ENCODE measurements at places on chromosomes 4 and X.

DNA sequence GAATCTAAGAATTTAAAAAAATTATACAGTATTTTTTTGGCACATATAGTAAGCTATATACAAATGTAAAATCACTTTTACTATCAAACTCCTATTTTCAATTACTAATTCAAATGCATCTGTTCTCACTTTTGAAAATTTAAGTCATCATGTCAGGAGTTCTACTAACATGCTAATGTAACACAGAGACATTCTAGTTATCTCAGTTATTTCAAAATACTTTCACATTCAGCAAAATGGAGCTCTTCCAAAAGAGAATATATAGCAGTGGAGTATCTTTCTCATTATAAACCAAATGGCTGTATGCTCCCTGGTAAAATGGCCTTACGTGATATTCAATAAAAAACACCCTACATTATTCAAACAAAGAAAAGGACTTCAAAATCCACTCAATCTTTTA, 42.3 kb downstream of the RFC1 start:
- DNase-seq: no peak

- no peak for DNase-seq
Measured at GRCh38 chr4:80033581-80033980, 39.4 kb downstream of the ANTXR2 start.

DNA sequence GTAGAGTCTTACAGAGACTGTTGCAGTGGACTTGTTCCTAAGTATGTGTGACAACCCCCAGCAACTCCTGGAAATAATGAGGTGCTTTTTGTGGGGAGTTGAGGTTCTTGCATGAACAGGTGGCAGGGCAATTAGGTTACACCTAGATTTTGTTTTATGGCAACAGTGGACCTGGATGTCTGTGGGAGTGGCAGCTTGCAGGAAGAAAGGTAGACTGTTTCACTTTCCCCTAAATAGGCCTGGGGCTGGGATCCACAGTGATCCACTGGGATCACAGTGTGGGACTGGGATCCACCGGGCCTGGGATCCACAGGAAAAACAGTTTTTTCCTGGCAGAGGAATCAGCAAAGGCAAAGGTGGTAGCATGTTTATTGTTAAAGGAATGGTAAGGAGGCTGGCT, 18.3 kb upstream of the USP9X start:
- no peak for DNase-seq

- no peak for DNase-seq
Measured at GRCh38 chrX:23732704-23733103, 10.4 kb downstream of the ACOT9 start.

DNA sequence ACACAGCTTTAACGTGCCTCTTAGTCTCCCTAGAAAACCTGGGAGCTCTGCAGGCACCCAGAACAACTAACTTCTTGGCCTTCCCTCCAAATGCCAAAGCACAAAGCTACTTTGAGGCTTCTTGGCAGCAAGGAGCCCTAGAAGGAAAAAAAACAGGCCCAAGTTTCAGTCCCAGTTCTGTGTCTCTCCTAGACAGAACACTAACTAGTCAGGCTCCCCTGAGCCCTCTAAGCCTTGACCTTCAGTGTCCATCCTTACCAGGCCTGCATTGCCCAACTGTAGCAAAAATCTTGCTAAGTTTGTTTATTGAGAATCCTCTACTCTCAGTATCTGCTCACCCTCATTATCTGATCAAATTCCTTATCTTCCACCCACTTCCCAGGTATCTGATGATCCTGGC, 79.2 kb downstream of the PAPSS1 start:
- no peak for DNase-seq

GRCh38 chrX:16603822-16604221, 46.1 kb upstream of the S100G start:
- no peak for DNase-seq

- DNase-seq: no peak
Measured at GRCh38 chrX:142089193-142089592, 115.9 kb downstream of the MAGEC2 start.

DNA sequence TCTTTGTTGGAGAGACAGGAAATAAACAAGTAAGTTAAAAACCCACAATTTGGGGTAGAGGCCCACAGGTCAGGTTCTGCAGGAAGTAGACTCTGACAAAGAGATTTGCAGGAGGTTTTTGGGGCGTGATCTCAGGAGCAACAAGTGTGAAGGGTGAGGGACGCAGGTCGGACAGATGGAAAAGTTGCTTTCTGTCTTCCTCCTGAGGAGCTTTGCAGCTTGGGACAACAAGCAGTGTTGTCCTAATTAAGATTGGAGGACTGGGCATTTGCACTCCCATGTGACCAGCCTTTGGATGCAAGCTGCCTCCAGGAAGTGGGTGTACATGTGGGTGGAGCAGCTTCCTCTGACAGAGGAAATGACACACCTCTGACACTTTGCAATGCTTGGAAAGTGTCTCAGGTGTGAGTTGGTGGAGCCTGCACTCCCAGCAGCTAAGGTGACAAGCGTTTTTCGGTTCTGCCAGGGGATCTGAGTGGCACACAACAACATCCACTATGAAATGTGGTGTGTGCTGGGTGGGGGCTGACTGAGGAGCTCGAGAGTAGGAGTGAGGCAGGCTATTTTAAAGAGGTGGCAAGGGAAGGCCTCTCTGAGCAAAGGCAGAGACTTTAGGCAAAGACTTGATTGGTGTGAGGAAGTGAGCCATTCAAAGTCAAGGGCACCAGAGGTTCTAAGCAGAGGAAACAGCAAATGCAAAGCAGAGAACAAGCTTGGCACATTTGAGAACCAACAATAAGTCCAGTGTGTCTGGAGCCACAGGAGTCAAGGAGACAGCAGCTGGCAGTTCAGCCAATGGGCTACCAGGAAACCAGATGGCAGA, 339.8 kb upstream of the GATB start:
- DNase-seq: no peak

GRCh38 chrX:2654436-2655340, 36.4 kb upstream of the CD99 start:
- no peak for DNase-seq

GRCh38 chrX:148416931-148417330, 83.5 kb upstream of the AFF2 start:
- no peak for DNase-seq

GRCh38 chrX:37846558-37846933, 825 bp downstream of the DYNLT3 start:
- DNase-seq: no peak

DNA sequence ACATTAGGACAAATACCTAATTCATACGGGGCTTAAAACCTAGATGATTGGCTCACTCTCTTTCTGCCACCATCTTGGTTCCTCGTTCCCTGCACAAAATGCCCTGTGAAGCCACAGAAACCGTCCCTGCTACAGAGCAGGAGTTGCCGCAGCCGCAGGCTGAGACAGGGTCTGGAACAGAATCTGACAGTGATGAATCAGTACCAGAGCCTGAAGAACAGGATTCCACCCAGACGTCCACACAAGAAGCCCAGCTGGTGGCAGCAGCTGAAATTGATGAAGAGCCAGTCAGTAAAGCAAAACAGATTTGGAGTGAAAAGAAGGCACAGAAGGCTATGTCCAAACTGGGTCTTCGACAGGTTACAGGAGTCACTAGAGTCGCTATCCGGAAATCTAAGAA, 34.3 kb downstream of the TRIM61 start:
- no peak for DNase-seq

GRCh38 chr4:106602711-106603110, 234.1 kb upstream of the GIMD1 start:
- no peak for DNase-seq

DNA sequence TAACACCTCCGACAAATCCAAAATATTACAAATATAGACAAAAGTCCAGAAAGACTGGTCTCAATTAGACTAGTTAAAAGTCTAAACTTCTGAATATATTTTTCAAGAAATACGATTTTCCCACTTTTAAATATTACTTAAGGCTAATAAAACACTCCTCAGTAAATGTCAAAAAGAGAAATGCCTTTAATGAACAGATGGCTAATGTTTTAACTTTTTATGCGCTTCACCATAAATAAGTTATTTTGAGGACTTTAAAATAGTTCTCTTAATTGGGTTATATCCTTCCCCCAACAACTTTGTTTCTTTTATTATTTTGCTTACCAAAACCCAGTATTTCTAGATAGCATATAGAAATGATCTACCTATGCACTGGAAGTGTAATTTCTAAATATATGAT, 201.4 kb downstream of the APBB2 start:
- no peak for DNase-seq

- no peak for DNase-seq
Measured at GRCh38 chr4:158159718-158160094, 13.1 kb downstream of the GASK1B start.

GRCh38 chr4:1500966-1501753, 94.9 kb upstream of the NKX1-1 start:
- DNase-seq: no peak

- no peak for DNase-seq
Measured at GRCh38 chr4:36502350-36502749, 220.9 kb downstream of the DTHD1 start.

- DNase-seq: no peak
Measured at GRCh38 chr4:4574052-4574451, 32.2 kb upstream of the STX18 start.

DNA sequence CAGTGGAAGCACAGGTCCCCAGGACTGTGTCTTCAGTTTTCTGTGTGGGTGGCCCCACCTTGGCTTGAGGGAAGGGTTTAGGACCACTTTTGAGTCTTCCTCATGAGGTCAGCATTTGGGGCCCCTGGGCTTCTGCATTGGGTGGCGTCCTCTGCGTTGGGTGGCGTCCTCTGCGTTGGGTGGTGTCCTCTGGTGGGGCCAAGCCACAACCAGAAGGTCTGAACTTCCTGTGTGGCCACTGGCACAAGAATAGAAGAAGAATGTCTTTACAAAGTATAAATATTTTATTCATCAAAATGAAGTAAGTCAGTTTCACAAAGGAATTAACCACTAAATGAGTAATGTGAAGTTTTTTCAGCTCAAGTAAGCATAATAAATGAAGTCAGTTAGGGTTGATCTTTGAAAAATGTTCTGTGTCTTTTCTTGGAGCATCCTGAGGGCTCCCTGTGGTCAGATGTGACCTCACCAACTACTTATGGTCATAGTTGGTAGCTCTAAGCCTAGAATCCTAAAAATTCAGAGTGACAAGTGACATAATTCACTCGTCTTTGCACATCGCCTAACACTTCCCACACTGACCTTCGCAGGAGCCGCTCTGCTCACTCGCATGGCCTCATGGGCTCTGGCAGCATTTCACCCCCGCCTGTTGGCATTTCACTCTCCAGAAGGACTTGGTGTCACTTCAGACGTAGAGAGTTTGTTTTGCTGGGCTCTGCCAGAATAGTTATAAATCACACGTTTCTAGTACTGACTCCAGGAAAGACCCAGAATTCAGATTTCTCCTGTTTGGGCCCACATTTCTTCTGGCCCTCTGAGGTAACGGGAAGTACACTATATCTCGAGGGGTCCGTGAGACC, 39.0 kb upstream of the HGFAC start:
- no peak for DNase-seq

GRCh38 chrX:45771560-45772340, 571.1 kb upstream of the DIPK2B start:
- DNase-seq: no peak

DNA sequence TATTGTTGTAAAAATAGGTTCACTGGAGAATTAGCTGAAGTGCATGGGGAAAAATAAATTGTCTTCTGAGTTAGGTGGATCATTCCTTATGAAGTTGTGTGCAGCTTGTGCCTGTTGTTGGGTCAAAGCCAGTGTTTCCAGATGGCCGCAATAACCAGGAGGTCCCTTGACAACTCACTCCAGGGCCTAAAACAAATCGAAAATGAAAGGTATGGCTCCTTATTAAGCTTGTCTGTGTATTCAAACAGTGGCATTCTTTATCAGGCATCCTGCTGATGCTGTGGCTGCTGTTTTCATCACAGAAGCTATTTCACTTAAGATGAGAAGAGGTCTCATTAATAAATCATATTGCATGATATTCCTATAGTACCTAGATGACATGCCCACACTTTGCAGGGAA, 80.2 kb downstream of the GRIA2 start:
- no peak for DNase-seq

- DNase-seq: no peak
Measured at GRCh38 chr4:113996599-113997177, 17.2 kb upstream of the ARSJ start.

- DNase-seq: no peak
Measured at GRCh38 chr4:114361249-114361648, 237.4 kb upstream of the UGT8 start.

DNA sequence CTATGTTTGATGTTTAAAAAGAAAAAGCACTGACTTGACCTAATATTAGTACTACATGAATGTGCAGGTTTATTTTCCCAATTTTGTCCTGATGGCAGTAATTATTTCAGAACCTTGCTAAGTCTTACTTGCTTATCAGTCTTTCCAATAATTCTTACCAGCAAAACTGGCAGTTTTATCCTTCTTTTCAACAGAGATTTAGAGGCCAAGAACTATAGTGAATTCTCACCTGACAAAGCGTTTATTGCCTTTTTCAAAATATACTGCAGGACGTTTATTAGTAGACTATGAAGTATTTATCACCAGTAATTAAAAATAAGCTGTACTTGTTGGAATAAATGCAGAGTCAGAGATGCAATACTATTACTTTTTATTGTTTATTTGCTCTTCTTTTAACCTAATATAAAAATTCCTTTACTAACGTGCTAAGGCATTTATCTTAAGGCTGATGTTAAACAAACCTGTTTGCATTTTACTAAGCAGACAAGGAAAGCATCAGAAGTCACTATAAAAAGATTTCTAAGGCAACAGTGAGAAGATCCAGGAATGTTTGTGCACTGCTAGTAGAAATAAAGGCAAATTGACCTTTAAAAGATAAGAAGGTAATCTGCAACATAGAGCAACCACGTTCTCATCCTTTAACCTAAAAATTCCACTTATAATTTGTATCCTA, 80.3 kb upstream of the NOCT start:
- DNase-seq: no peak

DNA sequence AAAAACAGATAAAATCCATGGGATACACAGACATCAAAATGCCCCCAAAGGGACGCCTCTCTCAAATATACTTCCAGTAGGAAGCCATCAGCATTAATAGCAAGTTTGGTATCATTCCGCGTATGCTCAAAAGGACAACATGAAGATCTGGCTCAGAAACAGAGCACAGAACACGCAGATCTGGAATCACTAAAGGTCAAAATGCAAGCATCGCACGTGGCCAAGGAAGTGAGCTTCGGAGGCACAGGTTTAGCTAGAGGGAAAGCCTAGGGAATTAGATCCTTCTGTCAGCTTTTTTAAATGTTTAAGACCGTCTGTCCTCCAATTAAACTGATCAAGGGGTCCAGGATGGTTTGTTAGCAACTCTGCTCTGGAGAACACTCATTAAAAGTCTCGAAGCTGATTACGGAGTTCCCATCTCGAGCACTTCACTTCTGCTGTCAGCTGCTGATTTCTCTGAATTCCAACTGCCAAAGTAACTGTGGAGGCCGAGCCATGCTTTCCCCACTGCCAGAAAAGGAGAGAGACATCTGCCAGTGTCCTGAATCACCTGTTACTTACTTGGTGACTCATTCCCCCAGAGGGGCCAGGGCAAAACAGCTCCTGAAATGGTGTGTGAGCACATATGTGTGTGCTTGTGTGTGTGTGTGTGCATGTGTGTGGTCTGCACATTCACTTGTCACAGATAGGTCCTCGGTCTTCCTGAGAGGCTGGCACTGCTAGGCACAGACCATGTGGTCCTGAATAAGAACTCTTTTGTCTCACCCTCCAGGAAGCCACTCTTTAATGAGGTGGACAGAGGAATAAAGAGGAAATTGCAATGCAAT, 177.7 kb upstream of the PPARGC1A start:
- DNase-seq: no peak
